ENCODE measurements at places on chromosomes 7 and 10. TPM values are rescaled to one million over a fixed set of nuclear protein-coding genes. Genes with fewer than 3 reads are reported as not detected.

DNA sequence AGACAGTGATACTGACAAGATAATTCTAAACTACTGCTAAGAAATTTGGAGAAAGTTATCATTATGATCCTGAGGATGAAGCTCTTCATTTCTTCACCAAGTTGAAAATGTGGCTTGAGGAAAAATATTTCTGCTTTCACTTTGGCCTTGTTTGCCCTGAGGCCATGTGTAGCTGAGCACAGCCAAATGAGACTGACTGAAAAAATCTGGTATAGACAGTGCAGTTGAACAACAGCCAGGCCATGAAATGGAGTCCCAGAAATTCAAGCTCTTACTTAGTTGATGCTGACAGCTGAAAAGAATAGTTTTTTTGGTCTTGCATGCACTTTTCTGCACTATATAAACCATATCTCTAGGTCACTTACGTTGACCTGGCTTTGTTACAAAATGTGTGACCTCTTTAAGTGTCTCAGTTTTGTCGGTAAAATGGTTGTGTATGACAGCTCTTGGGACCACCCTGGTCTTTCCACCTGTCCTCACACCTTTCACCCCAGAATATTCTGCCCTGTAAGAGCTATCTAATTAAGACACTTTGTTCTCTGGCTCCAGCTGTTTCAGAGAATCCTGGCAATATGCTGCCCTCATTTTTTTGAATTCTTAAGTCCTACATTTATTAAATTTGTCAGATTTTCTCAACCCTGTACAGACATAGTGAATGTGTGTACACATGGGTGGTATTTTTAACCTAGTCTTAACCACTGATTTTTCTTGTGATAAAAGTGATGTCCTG lies 91.3 kb downstream of the CD36 start:
- peak; percentile 75 for DNase-seq

- no peak for DNase-seq
Measured at GRCh38 chr10:42553064-42553407, 85.3 kb downstream of the ZNF33B start.

DNA sequence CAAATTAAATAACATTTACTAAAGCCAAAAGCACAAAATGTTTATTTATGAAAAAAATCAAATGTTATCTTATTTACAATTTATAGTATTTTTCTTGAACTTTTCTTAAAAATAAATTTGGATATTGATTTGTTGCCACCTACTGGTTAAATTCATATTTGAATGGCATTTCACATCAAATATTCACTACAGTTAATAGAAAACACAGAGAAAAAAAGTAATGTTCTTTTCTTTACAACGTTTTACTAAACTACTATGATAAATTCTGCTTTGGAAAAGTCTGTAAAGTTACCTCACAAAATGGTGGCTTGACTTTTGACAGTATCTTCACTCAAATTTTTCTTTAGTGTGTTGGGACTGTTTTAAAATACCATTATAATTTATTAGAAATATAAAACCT lies 52.7 kb downstream of the SRPK2 start:
- no peak for DNase-seq

GRCh38 chr7:47947355-47947749 lies 914 bp downstream of the PKD1L1 start:
- no peak for DNase-seq

DNA sequence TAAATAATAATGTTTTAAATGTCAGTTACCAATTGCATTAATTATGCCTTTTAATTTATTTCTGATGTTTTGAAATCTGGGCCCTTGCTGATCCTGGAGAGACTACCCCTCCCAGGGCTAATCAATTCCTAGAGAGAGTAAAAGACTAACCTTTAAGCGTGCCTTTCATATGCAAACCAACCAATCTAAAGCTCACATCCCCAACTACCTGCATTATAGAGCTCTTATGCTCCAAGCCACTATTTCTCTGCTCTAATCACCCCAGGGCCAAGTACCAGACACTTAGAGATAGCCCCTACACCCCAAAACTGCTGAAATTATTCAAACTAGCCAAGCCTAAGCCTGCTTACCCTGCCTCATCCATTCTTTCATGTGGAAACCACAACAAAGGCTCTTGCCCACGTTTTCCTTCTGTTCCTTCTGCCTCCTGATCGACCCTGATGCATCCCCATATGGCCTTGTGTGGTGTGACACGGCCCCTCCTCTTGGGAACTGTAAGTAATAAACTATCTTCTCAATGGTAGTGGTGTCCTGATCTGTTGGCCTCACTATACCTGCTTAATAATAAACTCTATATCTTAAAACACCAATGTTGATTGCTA lies 97.7 kb downstream of the HIBADH start:
- no peak for DNase-seq

GRCh38 chr10:35890676-35891495 lies 248.8 kb upstream of the FZD8 start:
- no peak for DNase-seq

GRCh38 chr10:11705722-11706121 lies 36.5 kb upstream of the ECHDC3 start:
- no peak for DNase-seq

DNA sequence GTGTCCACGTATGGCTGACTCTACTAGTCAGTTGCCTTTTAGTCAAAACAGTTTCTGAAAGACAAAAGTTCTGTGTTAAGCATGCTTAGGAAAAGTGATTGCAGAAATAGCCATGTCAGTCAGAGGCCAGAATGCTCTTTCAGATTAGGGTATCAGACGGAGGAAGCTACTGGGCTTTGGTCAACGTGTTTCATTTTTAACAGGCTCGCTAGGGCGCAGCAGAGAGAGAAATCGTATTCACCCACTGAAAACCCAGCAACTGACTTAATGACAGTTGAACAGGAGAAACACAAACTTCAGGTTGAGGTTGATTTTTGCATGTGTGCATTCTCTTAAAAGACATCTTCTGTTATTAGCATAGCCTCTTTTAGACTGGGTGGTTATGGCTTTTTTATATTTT lies 322.6 kb upstream of the KIAA1217 start:
- DNase-seq, result peak; percentile 20

GRCh38 chr10:6569259-6569658 lies 10.8 kb downstream of the PRKCQ start:
- DNase-seq, result no peak

- peak; percentile 24 for DNase-seq
Measured at GRCh38 chr10:25023278-25023677, 6.9 kb downstream of the THNSL1 start.

GRCh38 chr10:9035355-9035754 lies 980.9 kb downstream of the GATA3 start:
- no peak for DNase-seq

The ZNF727 gene
- not detected for polyA plus RNA-seq

The SEMA3D gene
- polyA plus RNA-seq, result 2.4 TPM

The RELN gene
- 0.19 TPM for polyA plus RNA-seq

The LRIT1 gene
- not detected for polyA plus RNA-seq

The UBN2 gene
- polyA plus RNA-seq, result 0.76 TPM

The VIPR2 gene
- 1.6 TPM for polyA plus RNA-seq

The CFTR gene
- polyA plus RNA-seq, result 1.7 TPM

The LIPJ gene
- not detected for polyA plus RNA-seq

The VPS50 gene
- 5.1 TPM for polyA plus RNA-seq

The TCAF1 gene
- polyA plus RNA-seq, result 23.7 TPM

The SPDYE3 gene
- not detected for polyA plus RNA-seq

All from stomach (tissue), 19 donors.